ENCODE measurements at places on chromosomes 5 and 9.

DNA sequence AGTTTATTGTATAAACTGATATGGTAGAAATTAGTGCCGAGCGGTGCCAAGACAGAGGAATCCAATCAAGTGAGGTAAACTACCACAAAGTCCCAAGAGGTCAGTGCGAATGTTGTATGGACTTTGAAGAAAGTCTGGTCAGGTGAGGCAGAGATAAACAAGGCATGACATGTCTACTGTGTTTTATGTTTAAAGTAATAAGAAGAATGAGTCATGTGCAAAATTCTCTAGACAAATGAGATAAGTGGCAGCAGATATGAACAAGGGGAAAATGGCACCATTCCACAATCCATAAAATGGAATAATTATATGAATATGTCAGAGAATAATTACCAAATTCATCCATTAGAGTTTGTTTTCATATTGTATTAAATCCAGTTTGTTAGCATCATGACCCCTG lies 364.1 kb upstream of the CCNH start:
- no peak for DNase-seq

- no peak for DNase-seq
These were observed 46.9 kb downstream of the ACTBL2 start for GRCh38 chr5:57435701-57436134.

DNA sequence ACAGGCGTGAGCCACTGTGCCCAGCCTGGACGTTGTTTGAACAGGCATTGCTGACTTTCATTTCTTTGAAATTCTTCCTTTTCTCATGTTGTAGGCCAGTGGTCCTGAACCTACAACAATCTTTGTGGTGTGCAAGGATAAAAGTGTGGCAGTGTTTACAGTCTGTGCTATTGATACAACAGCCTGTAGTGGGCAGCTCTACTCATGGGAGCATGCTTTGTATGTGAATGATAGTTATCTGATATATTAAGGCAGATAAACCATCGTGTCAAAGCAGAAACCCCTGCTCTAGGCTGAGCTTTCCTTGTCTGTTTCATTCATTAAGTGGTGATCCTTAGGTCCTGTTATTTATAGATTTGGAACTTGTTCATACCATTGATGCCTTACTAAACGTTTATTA lies 42.6 kb downstream of the CSNK1G3 start:
- DNase-seq, result no peak

DNA sequence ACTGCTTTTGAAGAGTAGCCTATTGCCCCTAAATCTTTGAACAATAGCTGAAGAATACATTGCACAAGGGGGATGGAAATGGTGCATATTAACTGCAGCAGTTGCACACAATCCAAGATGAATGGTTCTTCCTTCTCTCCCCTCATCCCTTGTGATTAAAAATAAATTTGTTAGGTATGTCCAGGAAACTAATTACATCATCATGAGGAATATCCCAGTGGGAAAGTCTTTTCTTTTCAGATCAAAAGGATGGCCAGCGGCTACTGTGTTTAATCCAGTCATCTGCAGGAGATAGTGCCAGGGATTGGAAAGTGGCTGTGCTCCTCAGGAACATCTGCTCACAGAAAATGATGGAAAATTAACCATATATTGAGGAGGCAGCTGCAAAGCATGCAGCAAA lies 508.4 kb upstream of the SEMA6A start:
- DNase-seq, result no peak

DNA sequence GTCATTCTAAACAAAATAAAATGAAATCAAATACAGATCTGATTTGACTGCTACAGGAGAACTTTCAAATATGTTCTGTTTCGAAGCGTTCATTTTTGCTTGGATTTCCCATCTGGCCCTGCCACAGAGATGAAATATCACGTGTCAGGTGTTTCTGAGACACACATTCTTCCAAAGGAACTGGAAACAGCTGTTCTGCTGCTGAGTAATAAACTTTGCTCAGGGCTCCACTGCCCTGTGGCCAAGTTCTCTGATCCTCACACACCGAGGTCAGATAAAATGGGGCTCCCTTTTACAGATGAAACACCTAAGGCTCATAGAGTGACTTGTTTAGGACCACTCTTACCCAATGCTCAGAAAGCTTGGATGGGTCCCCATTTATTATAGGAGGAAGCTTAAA lies 42.5 kb downstream of the FRMPD1 start:
- DNase-seq, result no peak

DNA sequence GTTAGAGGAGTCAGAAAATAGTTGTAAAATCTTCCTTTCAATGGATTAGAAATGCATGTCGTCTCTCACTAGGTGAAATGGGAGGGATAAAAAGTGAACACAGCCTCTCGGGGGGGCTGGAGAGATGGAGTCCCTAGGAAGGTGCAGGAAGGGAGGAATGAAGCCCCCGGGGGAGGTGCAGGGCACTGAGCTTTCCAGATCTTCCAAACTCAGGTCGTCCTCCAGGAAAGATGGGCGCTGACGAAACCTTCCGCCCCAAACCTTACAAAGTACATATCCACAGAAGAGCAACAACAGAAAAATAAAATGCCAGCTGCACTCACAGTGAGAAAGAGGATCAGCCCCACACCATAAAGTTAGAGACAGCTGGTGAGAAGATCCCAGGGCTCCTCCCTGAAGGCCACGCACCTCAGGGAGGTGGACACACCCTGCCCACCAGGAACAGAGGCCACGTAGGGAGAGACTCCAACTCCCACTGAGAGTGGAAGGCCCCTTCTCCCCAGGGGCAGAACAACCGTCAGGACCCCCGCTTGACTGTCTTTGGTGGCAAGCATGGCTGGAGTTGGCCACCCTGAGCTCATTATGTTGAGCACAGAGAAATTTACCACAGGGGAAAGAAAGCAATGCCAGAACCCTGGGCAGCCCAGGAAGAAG lies 174.3 kb downstream of the AUH start:
- DNase-seq, result no peak

DNA sequence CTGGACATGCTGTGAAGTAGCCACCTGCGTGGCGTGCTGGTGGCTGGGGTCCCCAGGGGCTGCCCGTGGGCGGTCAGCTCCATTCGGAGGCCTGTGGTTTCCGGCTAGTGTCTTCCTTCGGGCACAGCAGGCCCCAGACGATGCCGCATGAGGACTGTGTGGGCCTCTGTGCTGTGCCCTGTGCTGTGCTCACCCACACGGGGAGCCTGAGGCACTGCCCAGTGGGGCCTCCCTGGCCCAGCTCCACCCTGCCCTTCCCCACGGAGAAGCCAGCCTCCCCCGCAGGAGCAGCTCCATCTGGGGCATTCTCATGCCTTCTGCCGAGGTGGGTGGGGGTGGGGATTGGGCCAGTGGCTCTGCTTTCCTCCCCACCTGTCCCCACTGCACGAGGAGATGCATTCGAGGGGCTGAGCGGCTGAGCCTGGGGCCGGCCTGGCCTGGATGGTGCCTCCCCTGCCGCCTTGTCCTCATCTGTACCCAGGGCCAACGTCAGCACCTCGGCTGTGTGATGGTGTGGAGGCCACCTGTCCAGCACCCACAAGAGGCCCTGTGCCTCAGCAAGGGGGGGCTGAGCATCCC lies 24.2 kb downstream of the RXRA start:
- DNase-seq, result no peak

- DNase-seq, result no peak
These were observed 9.0 kb upstream of the NSD1 start for GRCh38 chr5:177124486-177124991.

Data from stimulated activated CD8-positive, alpha-beta memory T cell treated with anti-CD3 and anti-CD28 coated beads, Interleukin-7, amount 100 ng/mL, for 1 hour (primary cell).